ENCODE measurements at places on chromosomes 12 and 14.

DNA sequence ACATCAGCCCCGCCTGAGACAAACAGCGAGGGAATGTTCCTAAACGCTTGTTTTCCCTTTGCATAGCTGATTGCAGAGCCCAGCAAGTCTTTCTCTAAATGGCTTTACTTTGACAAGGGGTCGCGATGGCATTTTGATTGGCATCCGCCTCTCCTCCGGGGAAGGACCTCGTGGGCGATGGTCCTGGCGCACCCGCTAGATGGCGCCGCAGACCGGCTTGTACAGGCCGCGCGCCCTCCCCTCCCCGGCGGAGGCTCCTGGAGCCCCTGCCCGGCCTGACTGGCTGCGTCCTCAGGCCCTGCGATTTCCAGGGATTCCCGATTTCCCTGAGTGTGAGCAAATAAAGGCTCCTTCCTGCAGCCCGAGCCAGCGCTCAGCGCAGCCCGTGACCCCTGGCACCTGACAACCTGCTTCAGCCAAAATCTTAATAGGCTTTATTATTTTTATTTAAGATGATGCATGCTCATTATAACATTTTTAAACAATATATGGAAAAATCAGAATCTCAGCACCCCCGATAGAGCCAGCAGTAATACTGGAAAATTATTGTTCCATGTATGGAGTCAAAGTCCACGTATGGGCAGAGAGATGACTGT is 468.3 kb downstream of the AACS start:
- no peak overlapping the region for H3K27ac ChIP-seq
- no peaks in the 10 kb centered on the region for H3K36me3 ChIP-seq

- H3K4me3 ChIP-seq: no peak overlapping the region
- no peaks in the 10 kb centered on the region for H3K36me3 ChIP-seq
Observed at GRCh38 chr14:78164226-78164853, 5.8 kb upstream of the NRXN3 start.

DNA sequence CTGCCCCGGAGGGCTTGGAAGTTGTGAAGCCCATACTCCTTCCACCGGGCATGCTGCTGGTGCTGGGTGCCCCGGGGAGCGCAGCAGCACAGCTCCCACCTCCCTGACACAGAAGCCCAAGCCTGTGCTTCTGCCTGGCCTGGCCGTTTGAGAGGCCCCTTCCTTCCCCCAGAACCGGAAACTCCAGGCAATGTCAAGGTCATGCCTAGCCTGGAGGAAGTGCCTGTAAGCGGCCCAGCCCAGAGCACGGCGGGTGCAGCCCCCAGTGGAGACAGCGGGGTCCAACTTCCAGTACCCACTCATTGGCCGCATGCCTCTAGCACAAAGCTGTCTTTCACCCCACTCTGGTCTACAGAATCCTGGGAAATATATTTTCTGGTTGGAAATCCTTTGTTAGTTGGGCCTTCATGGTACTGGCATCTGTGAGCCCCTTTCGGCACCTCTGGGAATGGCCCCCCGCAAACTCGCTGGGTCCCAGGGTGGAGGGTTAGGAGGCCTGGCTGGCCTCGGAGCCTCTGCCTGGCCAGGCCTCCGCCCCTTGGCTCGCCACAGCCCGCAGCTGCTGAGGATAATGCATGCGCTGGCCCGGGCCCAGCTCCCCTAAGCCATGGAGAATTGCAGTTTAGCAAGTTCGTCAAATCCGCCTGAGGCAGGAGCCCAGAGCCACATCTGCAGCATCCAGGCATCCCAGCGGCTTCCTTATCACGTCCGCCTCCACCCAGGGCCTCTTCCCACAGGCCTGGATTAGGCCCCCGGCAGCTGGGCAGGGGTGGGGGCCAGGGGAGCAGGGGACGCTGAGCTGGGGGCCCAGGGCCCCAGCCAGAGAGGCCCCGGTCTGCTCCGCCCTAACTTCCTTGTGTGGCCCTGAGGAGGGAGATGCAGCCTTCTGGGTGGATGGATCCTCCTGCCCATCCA is 48.9 kb upstream of the DLK1 start:
- DNase-seq: no peak
- peaks cover 3% of the 10 kb centered on the region for H3K4me1 ChIP-seq
- H3K27me3 ChIP-seq: peaks cover 14% of the 10 kb centered on the region
- H3K27ac ChIP-seq: no peak overlapping the region
- H3K4me3 ChIP-seq: no peak overlapping the region

GRCh38 chr14:21049271-21049673 is 7.1 kb downstream of the RNASE7 start:
- H3K27ac ChIP-seq: no peak overlapping the region
- H3K4me3 ChIP-seq: no peak overlapping the region
- H3K36me3 ChIP-seq: no peaks in the 10 kb centered on the region

DNA sequence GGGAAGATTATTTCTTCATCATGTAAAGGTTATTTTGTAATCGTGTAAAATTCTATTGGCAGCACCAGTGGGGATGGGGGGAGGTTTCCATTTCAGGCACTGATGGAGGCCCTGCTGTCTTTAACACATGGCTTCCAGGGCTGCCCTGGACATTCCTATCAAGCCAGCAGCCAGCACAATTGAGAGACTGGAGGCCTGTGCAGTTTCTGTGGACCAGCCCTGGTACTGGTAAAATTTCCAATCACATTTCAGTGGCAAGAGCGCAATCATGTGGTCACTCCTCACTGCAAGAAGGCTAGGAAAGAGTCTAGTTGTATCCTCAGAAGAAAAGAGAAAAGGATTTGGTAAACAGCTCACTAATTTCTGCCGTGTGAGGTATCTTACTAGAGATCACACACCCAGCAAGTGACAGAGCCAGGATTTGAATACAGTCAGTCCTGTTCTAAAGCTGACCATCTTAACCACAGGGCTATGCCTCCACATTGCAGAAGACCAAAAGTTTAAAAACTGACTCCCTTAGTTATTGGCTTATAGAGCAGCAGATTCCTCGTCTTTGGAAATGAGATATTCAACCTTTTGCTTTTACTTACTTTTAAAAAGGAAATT is 179.4 kb upstream of the ARHGAP5 start:
- no peak overlapping the region for H3K4me3 ChIP-seq
- no peak for DNase-seq
- peaks cover 5% of the 10 kb centered on the region for H3K27me3 ChIP-seq
- H3K4me1 ChIP-seq: peaks cover 2% of the 10 kb centered on the region

- H3K27ac ChIP-seq: no peak overlapping the region
- no peak overlapping the region for H3K4me3 ChIP-seq
- no peak for DNase-seq
- no peaks in the 10 kb centered on the region for H3K27me3 ChIP-seq
Observed at GRCh38 chr12:1880876-1881275, 37.6 kb downstream of the CACNA2D4 start.

- H3K4me3 ChIP-seq: no peak overlapping the region
- no peak overlapping the region for H3K27ac ChIP-seq
- H3K36me3 ChIP-seq: no peaks in the 10 kb centered on the region
- no peaks in the 10 kb centered on the region for H3K27me3 ChIP-seq
- H3K4me1 ChIP-seq: peaks cover 27% of the 10 kb centered on the region
Observed at GRCh38 chr14:72452774-72453173, 441.1 kb downstream of the DPF3 start.

DNA sequence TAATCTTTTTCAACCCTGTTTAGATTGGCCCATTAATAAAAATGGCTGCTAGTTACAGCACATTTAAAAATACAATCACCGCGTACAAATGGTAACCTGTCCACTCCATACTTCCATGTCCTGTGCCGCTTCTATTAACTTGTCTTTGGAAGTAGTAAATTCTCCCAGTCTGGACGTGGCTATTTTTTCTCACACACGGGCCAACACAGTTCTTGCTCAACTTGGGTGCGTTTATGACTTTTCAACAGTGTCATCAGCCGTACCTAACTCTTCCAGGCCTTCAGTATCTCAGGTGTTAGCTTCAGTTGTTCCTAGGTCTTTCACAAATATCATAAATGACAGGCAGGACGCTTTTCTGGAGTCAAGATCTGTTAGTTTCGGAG is 475 bp upstream of the PCNX1 start:
- peak overlapping the region; percentile 87 for H3K27ac ChIP-seq
- no peak for DNase-seq
- no peaks in the 10 kb centered on the region for H3K27me3 ChIP-seq
- peaks cover 79% of the 10 kb centered on the region for H3K4me1 ChIP-seq
- H3K4me3 ChIP-seq: peak overlapping the region; percentile 96

- H3K4me1 ChIP-seq: no peaks in the 10 kb centered on the region
- no peak overlapping the region for H3K4me3 ChIP-seq
- no peaks in the 10 kb centered on the region for H3K36me3 ChIP-seq
Observed at GRCh38 chr12:18502422-18502968, 235.3 kb downstream of the PLCZ1 start.

- DNase-seq: no peak
- H3K4me3 ChIP-seq: no peak overlapping the region
- no peaks in the 10 kb centered on the region for H3K4me1 ChIP-seq
- no peaks in the 10 kb centered on the region for H3K36me3 ChIP-seq
- H3K27ac ChIP-seq: no peak overlapping the region
Observed at GRCh38 chr14:48398675-48399282, 723.4 kb upstream of the MDGA2 start.

DNA sequence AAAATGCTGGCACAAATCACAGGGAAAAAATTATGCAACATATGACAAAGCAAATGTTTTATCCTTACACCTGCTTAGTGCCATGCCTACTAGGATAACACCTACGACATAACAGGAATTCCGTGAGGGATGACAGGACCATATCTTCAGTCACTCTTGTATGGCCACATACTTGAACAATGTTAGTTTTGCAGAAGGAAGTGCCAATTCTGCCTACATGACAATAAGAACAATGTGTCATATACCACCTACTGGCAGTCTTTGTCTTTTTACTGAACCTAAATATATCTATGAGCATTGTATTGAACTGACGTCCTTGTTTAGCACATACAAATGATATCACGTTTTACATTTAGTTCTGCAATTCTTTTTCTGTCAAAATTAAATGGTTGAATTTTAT is 234.0 kb downstream of the ADAMTS20 start:
- no peaks in the 10 kb centered on the region for H3K36me3 ChIP-seq
- H3K4me3 ChIP-seq: no peak overlapping the region
- no peak for DNase-seq
- no peak overlapping the region for H3K27ac ChIP-seq
- H3K27me3 ChIP-seq: no peaks in the 10 kb centered on the region

DNA sequence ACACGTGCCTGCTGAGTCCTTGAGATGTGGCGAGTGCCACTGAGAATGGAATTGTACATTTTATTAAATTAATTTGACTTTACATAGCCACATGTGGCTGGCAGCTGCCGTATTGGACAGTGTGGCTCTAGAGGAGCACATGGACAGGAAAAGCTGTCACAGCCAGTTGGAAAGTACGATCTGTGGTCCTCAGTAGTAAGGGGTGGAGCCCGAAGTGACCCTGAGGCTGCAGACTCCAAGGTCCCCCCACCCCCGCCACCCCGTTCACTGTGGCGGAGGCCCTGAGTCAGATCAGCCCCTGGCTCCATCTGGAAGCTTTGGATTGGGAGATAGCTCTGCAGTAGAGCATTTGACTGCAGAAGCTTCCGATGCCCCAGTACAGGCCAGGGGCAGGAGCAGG is 25.8 kb upstream of the BEGAIN start:
- no peak overlapping the region for H3K4me3 ChIP-seq
- no peak for DNase-seq
- no peaks in the 10 kb centered on the region for H3K36me3 ChIP-seq
- peaks cover 10% of the 10 kb centered on the region for H3K4me1 ChIP-seq
- H3K27ac ChIP-seq: no peak overlapping the region

DNA sequence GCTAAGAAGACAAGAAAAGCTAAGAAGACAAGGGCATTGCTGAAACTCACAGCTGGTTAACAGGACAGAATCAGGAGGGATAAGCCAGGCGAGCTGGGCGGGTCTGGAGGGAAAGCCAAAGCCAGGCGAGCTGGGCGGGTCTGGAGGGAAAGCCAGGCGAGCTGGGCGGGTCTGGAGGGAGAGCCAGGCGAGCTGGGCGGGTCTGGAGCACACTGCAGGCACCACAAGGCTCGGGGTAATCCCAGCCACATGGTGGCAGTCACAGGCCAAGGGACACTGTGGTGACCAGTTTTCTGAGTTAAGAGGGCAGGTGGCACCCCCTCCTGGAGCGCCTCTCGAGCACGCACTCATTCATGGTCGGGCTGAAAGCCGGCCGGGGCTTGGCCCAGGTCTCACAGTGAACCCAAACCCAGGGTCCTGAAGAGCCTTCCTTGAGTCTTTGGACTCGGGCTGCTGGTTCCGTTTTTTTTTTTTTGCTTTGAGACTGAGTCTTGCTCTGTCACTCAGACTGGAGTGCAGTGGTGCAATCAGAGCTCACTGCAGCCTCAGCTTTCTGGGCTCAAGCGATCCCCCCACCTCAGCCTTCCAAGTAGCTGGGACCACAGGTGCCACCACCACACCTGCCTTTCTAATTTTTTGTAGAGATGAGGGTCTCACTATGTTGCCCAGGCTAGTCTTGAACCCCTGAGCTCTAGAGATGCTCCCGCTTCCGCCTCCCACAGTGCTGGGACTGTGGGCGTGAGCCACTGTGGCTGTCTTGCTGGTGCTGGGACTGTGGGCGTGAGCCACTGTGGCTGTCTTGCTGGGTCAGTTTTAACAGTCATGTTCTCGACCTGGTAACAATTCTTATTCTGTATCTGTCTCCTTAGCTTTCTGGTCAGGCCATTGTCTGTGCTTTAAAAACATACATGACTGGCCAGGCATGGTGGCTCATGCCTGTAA is 40.2 kb downstream of the HSP90AA1 start:
- no peak overlapping the region for H3K27ac ChIP-seq
- peak; percentile 15 for DNase-seq
- H3K27me3 ChIP-seq: no peaks in the 10 kb centered on the region
- peaks cover 39% of the 10 kb centered on the region for H3K36me3 ChIP-seq
- H3K4me1 ChIP-seq: no peaks in the 10 kb centered on the region

DNA sequence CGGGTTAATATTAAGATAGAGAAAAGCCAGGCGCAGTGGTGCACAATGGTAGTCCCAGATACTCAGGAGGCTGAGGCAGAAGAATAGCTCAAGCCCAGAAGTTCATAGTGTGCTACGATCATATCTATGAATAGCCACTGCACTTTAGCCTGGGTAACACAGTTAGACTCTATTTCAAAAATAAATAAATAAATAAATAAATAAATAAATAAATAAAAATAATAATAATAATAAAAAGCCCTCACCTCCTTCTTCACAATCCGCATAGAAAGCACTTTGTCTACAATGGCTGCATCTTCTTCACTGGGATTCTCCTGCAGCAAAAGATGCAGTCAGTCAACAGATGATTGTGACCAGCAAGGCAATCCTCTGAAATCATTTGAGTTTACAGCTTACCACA is 31.5 kb upstream of the SUPT16H start:
- H3K4me1 ChIP-seq: peaks cover 22% of the 10 kb centered on the region
- H3K4me3 ChIP-seq: no peak overlapping the region
- no peak for DNase-seq
- peak overlapping the region; percentile 90 for H3K27ac ChIP-seq
- H3K27me3 ChIP-seq: no peaks in the 10 kb centered on the region

DNA sequence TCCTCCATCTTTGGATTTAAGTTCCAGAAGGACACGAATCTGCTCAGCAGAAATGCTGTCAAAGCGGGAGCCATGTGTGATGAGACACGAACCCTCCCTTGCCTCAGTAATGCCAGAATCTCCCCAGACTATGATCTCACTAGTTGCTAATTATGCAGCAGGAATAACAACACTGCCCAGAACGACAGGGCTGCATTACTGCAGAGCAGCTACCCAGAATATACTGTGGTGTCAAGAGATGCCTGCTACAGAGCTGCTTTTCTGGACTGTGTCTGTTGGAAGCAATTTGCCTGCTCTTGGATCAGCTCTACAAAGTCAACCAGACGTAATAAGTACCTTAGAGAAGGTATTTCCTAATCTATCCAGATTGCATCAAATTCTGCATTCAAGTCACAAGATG is 5.5 kb downstream of the CSRNP2 start:
- no peaks in the 10 kb centered on the region for H3K27me3 ChIP-seq
- no peak overlapping the region for H3K4me3 ChIP-seq
- no peak overlapping the region for H3K27ac ChIP-seq
- peaks cover 30% of the 10 kb centered on the region for H3K4me1 ChIP-seq
- H3K36me3 ChIP-seq: peaks cover 12% of the 10 kb centered on the region
- no peak for DNase-seq

GRCh38 chr12:66942741-66943465 is 264.0 kb upstream of the GRIP1 start:
- peaks cover 3% of the 10 kb centered on the region for H3K36me3 ChIP-seq
- peaks cover 38% of the 10 kb centered on the region for H3K4me1 ChIP-seq
- H3K27me3 ChIP-seq: peaks cover 5% of the 10 kb centered on the region
- no peak overlapping the region for H3K4me3 ChIP-seq

Measured in activated naive CD8-positive, alpha-beta T cell treated with anti-CD3 and anti-CD28 coated beads, Interleukin-2, amount 50 U/mL, for 24 hours (primary cell).